Caco-2 (cell line): ENCODE measurements at places on chromosomes 13 and 19. TPM values are rescaled to one million over a fixed set of nuclear protein-coding genes. Genes with fewer than 3 reads are reported as not detected.

DNA sequence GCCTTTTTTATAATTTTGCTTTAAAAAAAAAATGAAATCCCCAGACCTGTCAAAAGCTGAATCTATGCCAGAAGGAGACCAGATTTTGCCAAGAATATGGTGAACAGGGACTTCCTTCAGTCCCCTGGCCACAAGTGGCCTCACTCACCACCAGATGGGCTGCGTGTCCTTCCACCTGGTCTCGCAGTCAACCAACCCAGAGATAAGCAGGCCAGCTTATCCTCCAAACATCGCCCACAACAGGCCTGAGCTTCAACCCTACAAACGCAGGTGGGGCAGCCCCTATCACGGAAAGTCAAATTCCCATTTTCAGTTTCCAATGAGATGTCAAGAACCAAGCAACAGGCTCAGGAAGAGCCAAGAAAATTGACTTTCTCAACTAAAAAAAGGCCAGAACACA lies 30.5 kb downstream of the STK24 start:
- H3K27me3 ChIP-seq = no peaks in the 10 kb centered on the region
- H3K27ac ChIP-seq = peak overlapping the region; percentile 36
- peaks cover 5% of the 10 kb centered on the region for H3K36me3 ChIP-seq
- H3K4me3 ChIP-seq = no peak overlapping the region

DNA sequence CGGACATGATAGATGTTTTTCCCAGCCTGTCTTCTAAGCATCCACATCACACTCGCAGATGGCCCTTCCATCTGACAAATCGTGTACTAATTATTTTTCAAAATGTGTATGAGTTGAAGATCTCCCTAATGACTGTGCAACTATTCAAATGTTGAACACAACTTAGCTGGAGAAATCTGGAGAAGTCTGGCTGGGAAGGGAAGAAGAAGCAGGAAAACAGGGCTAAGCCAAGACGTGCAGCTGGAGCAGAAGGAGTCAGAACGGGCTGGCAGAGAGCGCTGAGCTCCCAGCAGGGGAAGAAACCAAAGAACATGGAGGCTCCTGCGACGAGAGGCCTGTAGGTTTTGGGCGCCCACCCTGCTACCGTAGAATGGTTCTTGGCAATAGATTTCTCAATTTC lies 13.2 kb upstream of the LATS2 start:
- H3K4me1 ChIP-seq = peaks cover 31% of the 10 kb centered on the region
- H3K36me3 ChIP-seq = no peaks in the 10 kb centered on the region
- peak overlapping the region; percentile 54 for H3K27ac ChIP-seq

DNA sequence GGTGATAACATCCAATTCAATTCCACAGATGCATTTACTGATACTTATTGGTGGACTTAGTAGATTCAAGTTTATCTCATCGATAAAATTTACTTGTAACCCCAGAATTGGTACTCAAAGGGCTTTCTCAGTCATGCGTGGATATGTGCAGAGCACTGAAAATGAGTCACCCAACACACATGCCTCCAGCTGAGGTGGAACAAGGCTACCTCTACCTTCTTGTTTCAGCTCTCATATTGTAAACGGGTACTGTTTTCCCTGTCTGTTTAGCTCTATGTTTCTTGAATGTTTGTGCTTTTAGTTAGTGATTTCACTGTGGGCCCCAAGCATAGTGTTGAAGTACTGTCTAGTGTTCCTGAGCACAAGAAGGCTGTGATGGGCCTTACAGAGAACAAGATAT lies 1.5 kb downstream of the LRRC63 start:
- no peak for DNase-seq
- H3K4me3 ChIP-seq = no peak overlapping the region
- no peak overlapping the region for H3K27ac ChIP-seq
- no peaks in the 10 kb centered on the region for H3K4me1 ChIP-seq
- no peaks in the 10 kb centered on the region for H3K36me3 ChIP-seq

GRCh38 chr19:34189917-34190425 lies 17.7 kb downstream of the LSM14A start:
- H3K36me3 ChIP-seq = no peaks in the 10 kb centered on the region
- H3K27me3 ChIP-seq = no peaks in the 10 kb centered on the region
- H3K27ac ChIP-seq = no peak overlapping the region

DNA sequence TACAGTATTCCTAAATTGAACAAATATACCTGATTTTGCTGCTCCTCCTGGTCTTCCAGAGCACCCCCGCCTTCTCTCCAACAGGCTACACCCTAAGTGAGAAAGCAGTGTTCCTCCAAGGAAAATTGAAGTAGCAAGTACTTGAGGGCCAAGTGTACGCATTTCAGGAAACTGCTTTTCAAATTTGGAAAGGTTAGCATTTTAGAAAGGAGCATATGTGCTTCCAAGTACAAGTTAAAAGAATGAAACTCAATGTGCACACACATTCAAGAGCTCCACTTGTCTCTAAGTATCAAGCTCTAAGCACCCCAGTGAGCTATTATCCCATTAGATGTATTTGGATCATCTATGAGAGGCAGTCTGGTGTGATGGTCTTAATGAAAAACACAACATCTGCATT lies 25.8 kb downstream of the LHFPL6 start:
- no peaks in the 10 kb centered on the region for H3K36me3 ChIP-seq
- no peak overlapping the region for H3K27ac ChIP-seq
- H3K4me3 ChIP-seq = no peak overlapping the region

GRCh38 chr13:75812751-75813181 lies 176.6 kb downstream of the LMO7 start:
- no peaks in the 10 kb centered on the region for H3K36me3 ChIP-seq
- DNase-seq = no peak
- no peak overlapping the region for H3K27ac ChIP-seq
- H3K4me3 ChIP-seq = no peak overlapping the region

DNA sequence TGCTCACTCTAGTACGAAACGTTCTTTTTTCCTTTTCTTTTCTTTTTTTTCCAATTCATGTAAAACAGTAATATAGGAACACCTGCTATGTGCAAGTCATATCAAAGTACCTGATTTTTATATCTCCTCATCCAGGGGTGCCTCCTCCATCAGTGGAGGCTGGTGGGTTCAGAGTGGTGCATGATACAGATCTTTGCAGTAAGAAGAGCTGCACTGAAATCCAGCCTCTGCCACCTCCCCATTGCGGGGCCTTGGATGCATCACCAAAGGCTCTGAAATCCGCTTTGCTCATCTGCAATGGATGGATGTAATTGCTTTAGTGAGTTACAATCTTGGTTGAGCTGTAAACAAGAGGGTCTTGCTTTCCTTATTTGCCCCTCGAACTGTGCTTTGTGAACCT lies 38.3 kb downstream of the GPR12 start:
- no peaks in the 10 kb centered on the region for H3K36me3 ChIP-seq
- no peak for DNase-seq
- no peak overlapping the region for H3K27ac ChIP-seq
- no peak overlapping the region for H3K4me3 ChIP-seq

GRCh38 chr19:4228765-4229178 lies 551 bp upstream of the EBI3 start:
- H3K36me3 ChIP-seq = no peaks in the 10 kb centered on the region
- no peaks in the 10 kb centered on the region for H3K27me3 ChIP-seq
- H3K4me1 ChIP-seq = peaks cover 11% of the 10 kb centered on the region
- no peak overlapping the region for H3K27ac ChIP-seq
- DNase-seq = no peak

- H3K4me1 ChIP-seq = no peaks in the 10 kb centered on the region
- H3K27me3 ChIP-seq = no peaks in the 10 kb centered on the region
- no peak for DNase-seq
- H3K4me3 ChIP-seq = no peak overlapping the region
Observed at GRCh38 chr19:15562861-15563260, 52.2 kb upstream of the CYP4F8 start.

GRCh38 chr19:42086770-42087550 lies 11.0 kb downstream of the ZNF574 start:
- no peaks in the 10 kb centered on the region for H3K36me3 ChIP-seq
- no peaks in the 10 kb centered on the region for H3K27me3 ChIP-seq
- no peak for DNase-seq

DNA sequence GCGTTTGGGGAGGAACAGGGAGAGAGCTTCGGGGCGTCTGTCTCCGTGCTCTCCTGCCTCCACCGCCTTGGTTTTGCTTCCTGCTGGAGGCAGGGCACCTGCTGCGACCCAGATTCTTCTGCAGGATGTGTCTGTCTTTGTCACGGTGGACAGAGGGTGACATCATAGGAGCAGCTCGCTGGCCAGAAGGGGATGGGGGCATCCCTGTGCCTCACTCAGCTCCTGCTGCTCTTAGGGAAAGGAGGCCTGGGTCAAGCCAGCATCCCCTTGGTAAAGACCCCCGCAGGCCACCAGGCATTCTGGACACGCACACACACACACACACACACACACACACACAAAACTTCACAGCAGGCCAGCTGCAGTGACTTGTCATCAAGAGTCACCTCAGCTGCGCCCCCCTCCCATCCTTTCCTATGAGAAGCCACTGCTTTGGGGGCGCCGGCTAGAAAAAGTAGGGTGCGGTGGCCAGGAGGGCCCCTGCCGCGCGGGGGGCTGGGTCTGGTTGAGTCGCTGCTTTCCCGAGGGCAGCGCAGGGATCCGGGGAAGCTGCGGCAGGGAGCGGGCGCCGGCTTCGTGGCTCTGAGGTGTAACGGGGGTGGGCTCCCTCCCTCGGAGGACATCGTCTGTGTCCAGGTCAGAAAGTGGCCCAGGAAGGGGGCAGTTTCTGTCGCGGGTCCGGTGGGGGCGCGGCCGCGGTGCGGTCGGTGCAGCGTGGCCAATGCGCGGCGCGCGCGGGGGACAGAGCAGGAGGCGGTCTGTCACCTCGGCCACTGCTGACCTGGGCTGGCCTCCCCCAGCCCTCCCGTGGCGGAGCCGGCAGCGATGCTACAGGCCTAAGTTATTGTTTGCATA lies 15.8 kb upstream of the NPAS1 start:
- no peak overlapping the region for H3K4me3 ChIP-seq
- no peak overlapping the region for H3K27ac ChIP-seq

DNA sequence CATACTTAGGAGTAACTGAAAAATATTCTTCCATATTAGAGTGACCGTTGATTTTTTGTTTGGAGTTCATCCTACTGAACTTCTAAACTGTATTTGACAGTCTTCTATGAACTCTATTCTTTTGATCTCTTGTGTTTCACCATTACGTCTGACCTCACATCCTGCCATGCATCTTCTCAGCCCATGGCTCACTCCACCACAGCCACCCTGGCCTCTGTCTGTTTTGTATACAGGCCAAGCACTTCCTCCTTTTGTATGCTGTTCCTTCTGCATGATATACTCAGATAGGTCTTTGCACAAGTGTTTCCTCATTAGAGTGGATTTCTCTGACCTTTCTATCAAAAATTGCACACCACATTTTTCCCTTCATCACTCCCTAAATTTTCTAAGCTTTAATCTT lies 119.9 kb downstream of the MAB21L1 start:
- H3K36me3 ChIP-seq = no peaks in the 10 kb centered on the region
- H3K27me3 ChIP-seq = no peaks in the 10 kb centered on the region
- no peak overlapping the region for H3K4me3 ChIP-seq
- no peak overlapping the region for H3K27ac ChIP-seq
- no peak for DNase-seq

DNA sequence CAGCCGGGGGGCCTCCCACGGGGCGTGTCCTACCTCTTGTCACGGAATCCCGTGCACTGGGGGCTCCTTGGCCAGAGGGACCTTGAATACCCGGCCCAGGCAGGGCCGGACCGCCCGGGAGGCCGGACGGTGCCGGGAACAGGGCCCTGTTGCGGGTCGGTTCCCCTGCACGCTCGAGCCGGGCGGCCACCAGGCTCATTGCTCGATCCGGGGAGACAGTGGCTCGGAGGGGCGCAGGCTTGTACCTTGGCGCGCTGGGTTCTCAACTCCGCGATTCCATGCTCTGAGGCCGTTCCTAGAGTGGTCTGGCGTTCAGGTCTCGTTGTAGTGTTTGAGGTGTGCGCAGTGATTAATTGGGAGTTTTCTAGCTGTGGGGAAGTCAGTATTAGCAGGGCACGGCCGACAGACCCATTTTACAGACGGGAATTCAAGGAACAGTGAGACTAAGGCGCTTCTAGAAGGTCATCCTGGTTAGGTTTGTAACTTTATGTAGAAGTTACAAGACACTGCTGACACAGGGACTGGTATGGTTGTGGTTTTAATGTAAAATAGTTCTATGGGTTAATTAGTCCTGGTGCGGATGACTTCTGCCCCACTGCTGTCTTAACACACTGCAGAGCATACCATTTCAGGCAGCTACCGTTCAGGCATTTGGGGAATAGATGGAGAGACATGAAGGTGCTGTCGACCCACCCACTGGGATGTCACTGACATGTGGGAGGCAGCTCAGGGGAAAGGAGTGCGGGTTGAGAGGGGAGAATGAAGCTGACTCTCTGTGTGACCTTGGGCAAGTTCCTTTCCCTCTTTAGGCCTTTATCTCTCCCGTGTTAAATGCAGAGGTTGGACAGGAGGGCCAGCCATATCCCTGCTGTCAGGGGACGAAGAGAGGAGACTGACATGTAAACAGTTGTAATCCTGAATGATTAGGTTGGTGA lies 592 bp downstream of the CLPTM1 start:
- peak overlapping the region; percentile 98 for H3K27ac ChIP-seq
- H3K27me3 ChIP-seq = no peaks in the 10 kb centered on the region
- H3K4me3 ChIP-seq = peak overlapping the region; percentile 93
- DNase-seq = no peak
- H3K4me1 ChIP-seq = peaks cover 13% of the 10 kb centered on the region

GRCh38 chr13:23671377-23671776 lies 101.2 kb downstream of the TNFRSF19 start:
- H3K27ac ChIP-seq = no peak overlapping the region
- no peaks in the 10 kb centered on the region for H3K27me3 ChIP-seq
- 0 out of 2 replicates have a peak, but pooled peaks cover 3% of the 10 kb centered on the region for H3K4me1 ChIP-seq
- H3K4me3 ChIP-seq = no peak overlapping the region
- DNase-seq = no peak

DNA sequence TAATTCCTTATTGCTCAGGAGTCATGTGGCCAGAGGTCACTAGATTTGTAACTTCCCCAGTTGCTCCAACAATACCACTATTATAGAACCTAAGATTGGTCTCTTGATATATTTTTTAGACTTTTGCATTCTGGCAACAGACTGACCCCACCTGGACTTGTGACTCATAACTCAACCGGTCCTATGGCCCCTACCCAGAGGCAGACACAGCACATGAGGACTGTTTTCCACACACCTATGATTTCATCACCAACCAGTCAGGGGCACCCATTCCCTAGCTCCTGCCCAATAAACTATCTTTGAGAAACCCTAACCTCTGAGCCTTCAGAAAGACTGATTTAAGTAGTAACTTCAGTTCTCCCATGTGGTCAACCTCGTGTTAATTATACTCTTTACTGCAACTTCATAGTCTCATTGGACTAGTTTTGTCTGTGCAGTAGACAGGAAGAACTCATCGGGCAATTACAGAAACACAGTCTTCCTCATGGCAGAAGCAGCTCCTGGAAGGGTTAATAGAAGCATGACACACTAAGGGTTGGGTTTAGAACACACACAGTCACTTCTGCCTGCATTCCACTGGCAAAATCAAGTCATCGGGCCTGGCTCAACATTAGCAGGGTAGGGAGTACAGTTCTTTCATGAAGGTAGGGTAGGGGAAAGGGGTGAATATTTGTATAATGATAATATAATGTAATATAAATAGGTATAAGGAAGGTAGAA lies 251.8 kb downstream of the UQCRFS1 start:
- H3K4me1 ChIP-seq = no peaks in the 10 kb centered on the region
- no peaks in the 10 kb centered on the region for H3K36me3 ChIP-seq
- H3K27ac ChIP-seq = no peak overlapping the region
- no peak overlapping the region for H3K4me3 ChIP-seq
- DNase-seq = no peak

Gene CEACAM4
- total RNA-seq = not detected in 2 replicates

Gene ZNF443
- 5.1 and 6.1 TPM in 2 replicates for total RNA-seq

Gene KLK15
- total RNA-seq = not detected in 2 replicates

Gene TMEM161A
- 36.9 and 38.3 TPM in 2 replicates for total RNA-seq

Gene ZNF616
- total RNA-seq = 5.7 and 7.1 TPM in 2 replicates

Gene PCDH8
- not detected in 2 replicates for total RNA-seq

Gene PGLYRP1
- not detected in 2 replicates for total RNA-seq

Gene DNAAF3
- 0.45 and 0.91 TPM in 2 replicates for total RNA-seq

Gene PRR19
- 2.8 and 2.9 TPM in 2 replicates for total RNA-seq
